ENCODE measurements at places on chromosomes 2 and 18. TPM values are rescaled to one million over a fixed set of nuclear protein-coding genes. Genes with fewer than 3 reads are reported as not detected.

DNA sequence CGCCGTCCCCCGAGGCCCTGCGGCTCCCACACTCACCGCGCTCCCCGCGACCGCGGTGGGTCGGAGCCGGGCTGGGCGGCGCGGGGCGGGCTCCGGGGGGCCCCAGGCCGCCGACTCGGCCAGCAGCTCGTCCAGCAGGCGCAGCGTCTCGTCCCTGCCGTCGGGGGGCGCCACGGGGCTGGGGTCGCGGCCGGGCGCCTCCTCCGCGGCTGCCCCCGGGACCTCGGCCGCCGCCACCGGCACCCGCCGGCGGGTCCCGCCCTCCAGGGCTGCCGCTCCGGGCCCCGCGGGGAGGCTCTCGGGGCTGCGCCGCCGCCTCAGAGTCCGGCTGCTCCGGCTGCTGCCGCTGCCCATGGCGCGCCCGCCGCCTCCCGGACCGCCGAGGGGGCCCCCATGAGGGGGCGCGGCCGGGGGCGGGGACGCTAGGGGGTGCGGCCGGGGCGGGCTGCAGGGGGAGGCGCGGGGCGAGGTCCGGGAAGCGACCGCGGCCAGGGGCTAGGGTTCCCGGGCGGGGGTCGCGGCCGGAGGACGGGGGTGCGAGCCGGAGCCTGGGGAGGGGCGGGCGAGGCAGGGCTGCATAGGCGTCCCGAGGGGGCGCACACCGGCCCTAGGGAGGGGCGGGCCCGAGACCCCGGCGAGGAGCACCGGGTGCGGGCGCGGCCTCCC lies at the start of gene CYS1:
CYS1 (minus strand) TSS at position 542 of the 666 bp plus-strand sequence; CDS start at position 354, 188 bp downstream.
- no peaks in the 10 kb centered on the region for H3K36me3 ChIP-seq
- peak; percentile 92 for DNase-seq
- peaks cover 7% of the 10 kb centered on the region for H3K4me1 ChIP-seq
- H3K4me3 ChIP-seq = peak within 1 kb of the TSS; percentile 69
- H3K27me3 ChIP-seq = peaks cover 66% of the 10 kb centered on the region

GRCh38 chr2:152577579-152577978 lies 139.7 kb downstream of the PRPF40A start:
- no peaks in the 10 kb centered on the region for H3K36me3 ChIP-seq
- H3K27me3 ChIP-seq = no peaks in the 10 kb centered on the region
- peaks cover 30% of the 10 kb centered on the region for H3K4me1 ChIP-seq
- DNase-seq = no peak
- H3K4me3 ChIP-seq = no peak overlapping the region

DNA sequence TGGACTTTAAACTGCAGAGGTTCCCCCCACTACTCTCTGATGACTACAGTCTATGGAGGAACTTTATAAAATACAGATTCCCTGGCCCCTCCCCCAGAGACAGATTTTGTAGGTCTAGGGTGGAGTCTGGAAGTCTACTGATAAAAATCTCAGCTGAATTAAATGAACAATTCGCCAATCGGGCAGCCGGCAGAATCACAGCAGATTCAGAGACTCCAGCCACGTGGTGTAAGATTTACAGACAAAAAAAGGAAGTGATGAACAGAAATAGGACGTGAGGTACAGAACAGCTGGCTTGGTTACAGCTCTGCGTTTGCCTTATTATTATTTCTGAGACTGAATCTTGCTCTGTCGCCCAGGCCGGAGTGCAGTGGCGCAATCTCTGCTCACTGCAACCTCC lies 21.4 kb upstream of the MTA3 start:
- no peaks in the 10 kb centered on the region for H3K4me1 ChIP-seq
- H3K27ac ChIP-seq = no peak overlapping the region
- DNase-seq = no peak
- H3K36me3 ChIP-seq = no peaks in the 10 kb centered on the region

The CD8B2 gene
- not detected for total RNA-seq

The TDRD15 gene
- not detected for total RNA-seq

The GCFC2 gene
- 19.5 TPM for total RNA-seq
